ENCODE measurements at places on chromosomes 1 and 21.
A peak's percentile ranks its signal among the peaks of the same experiment; 100 is the strongest.

DNA sequence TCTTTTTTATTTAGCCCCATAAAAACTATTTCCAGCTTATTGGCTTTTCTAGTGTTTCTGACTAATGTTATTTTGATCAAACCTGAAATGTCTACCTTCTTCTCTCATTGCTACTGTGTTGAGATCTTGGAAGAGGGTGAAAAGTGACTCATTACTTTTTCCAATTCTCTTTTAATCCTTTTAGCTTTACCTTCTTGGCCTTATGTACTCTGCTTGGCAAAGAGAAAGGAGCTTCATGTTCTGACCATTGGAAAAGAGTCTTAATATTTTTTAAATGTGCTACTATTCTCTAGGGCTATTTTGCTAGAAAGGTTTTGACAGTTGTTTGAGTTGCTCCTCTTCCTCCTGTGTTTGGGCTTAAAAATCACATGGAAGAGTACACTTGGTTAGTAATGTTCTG is 97.8 kb upstream of the CHODL start:
- DNase-seq = no peak

DNA sequence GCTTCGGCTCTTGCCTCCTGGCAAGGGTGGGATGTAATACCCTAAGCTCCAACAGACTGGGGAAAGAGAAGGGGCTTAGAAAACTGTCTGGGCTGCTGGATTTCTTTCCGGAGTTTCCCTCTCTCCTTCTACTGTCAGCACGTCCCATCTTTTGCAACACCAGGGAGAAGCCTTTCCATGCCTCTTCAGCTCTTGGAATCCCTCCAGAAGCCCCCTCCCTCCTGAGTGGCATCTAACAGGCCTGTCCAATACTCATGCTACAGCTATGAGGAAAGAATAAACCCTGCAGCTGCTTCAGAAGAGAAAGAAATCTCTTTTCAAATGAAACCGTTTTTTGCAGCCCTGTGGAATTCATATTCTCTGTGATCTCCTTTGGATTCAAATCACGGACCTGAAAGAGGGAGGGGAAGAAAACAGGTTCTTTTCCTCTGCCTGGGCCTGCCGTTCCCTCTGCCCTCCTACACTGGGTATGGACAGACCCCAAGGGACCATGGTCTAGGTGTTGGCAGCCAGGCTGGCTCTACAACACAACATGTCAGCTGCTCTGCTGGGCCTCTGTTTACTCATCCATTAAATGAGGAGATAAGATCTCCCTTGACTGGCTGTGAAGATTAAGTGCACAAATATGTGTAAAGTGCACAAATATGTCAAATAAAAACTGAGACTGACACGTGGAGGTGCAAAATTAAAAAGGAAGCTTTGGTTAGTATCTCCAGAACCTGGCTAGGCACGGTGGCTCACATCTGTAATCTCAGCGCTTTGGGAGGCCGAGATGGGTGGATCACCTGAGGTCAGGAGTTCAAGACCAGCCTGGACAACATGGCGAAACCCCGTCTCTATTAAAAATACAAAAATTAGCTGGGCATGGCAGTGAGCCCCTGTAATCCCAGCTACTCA is 6.0 kb upstream of the CAPN2 start:
- peak; percentile 66 for DNase-seq

GRCh38 chr1:21576031-21576797 is 67.0 kb downstream of the ALPL start:
- no peak for DNase-seq

- no peak for DNase-seq
Observed at GRCh38 chr1:43015269-43015668, 56.6 kb upstream of the SLC2A1 start.

DNA sequence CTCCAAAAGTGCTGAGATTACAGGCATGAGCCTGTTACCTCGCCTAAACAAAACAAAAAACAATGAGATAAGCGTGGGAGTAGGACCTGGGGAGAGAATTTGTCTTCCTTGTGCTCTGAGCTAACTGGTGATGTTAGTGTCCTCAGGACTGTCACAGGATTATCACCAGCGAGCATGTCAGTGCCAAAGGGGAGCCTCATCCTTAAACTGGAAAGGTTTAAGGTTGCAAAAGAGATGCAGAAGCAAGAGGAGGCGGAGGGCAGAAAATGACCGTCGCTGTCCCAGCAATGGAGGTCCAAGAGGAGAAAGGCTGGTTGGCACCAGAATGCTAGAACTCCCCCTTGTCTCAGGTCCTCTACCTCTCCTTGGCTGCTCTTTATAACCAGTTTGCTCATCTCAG is 3.9 kb downstream of the SYPL2 start:
- DNase-seq = no peak

- no peak for DNase-seq
Observed at GRCh38 chr1:227333423-227333822, 15.1 kb upstream of the CDC42BPA start.

DNA sequence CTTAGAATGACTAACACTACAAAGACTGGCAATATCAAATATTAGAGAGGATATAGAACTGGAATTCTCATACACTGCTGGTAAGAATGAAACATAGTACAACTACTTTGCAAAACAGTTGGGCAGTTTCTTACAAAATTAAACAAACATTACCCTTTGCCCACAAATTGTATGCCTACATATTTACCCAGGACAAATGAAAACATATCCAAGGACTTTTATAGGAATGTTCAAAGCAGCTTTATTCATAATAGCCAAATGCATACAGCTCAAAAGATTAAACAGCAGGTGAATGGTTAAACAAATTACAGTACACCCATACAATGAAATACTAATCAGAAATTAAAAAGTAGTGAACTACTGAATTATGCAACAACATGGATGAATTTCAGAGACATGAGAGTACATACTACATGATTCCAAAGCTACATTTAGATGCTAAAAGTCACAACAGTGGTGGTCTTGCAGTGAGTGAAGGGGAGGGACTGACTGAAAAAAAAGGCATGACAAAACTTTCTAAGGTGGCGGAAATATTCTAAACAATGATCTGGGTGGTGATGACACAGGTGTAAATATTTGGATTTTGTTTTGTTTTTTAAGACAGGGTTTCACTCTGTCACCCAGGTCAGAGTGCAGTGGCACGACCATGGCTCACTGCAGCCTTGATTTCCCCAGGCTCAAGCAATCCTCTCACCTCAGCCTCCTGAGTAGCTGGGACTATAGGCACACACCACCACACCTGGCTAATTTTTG is 40.4 kb downstream of the LYST start:
- no peak for DNase-seq

GRCh38 chr1:115199416-115200132 is 110.3 kb upstream of the TSPAN2 start:
- no peak for DNase-seq

DNA sequence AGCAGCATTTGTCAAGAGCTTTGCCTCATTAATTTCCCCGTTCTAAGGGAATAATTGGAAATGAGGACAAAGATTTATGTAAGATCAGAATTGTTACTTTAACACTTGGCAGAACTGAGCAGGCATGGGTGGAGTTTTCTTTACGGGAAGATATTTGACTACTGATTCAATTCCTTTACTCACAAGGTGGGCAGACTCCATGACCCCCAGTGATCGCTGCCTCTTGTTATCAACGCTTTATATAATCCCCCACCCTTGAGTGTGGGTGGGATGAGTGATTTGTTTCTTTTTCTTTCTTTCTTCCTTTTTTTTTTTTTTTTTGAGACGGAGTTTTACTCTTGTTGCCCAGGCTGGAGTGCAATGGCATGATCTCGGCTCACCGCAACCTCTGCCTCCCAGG is 65.3 kb upstream of the TENT5B start:
- no peak for DNase-seq

DNA sequence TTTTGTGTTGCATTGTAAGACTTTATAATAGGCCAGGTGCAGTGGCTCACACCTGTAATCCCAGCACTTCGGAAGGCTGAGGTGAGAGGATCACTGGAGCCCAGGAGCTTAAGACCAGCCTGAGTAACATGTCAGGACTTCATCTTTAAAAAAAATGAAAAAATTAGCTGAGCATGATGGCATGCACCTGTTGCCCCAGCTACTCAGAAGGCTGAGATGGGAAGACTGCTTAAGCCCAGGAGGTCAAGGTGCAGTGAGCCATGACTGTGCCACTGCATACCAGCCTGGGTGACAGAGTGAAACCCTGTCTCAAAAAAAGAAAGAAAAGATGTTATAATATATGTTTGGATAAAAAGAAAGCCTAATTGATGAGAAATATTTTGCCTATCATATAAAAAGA is 34.9 kb downstream of the HMCN1 start:
- DNase-seq = no peak

DNA sequence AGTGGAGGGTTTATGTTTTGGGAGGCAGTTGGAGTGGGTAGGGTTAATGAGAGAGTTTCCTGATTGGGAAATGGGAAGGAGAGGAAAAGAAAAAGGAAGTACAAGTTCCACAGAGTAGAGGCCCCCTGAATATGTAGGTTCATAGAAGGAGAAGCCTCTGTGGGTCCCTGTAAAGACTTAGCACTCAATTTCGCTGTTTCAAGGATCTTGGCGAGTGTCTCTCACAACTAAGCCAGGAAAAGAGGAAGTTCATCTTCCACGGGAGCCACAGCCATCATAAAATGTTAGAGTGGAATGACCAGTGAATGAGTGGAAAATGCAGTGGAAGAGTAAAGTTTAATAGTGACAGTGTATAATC is 17.4 kb upstream of the DPYD start:
- DNase-seq = no peak

GRCh38 chr1:39745016-39745670 is 6.5 kb downstream of the PPIE start:
- DNase-seq = no peak

DNA sequence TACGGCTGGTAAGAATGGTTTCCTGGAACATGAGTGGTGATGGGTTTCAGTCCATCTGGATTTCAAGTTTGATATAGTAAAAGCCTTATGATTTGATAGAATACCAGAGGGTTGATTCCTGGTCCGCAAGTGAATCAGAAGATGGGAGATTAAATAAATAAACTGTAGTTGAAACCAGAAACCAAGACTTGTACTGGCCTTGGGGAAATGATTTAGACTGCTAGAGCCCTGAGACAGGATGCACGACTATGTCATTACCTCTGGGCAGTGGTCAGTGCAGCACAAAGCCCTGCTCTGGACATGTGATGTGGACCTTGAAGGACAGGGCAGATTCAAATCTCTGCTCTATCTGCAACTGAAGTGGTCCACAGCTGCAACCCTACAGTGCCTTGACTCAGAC is 15.6 kb upstream of the FMOD start:
- no peak for DNase-seq

DNA sequence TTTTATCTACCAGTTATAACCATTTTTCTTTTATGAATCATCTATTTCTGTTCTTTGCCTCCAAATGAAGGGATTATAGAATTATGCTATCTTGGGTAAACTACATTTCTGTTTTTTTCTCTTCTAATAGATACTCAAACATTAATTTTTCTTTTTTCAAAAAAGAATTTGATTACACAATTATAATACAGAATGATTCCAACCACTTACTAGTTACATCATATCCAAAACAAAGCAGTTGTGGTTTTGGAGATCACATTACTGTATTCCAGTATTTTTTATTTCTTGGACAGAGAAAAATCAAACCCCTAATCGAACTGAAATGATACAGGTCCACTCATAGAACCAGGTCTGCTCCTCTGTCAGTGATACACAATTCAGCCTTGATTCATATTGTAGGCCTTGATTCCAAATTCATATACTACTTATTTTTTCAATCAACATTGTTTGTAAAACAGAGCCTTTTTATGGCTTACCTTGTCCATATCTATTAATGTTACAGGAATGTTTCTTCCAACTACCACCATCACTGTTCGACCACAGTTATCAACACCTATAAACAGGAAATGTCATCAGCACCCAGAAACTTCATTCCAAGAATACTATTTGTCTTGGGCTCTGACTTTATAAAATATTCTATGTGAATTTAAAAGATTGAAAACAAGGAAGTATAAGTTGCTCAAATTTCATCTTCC is 43.2 kb downstream of the GDAP2 start:
- DNase-seq = no peak

DNA sequence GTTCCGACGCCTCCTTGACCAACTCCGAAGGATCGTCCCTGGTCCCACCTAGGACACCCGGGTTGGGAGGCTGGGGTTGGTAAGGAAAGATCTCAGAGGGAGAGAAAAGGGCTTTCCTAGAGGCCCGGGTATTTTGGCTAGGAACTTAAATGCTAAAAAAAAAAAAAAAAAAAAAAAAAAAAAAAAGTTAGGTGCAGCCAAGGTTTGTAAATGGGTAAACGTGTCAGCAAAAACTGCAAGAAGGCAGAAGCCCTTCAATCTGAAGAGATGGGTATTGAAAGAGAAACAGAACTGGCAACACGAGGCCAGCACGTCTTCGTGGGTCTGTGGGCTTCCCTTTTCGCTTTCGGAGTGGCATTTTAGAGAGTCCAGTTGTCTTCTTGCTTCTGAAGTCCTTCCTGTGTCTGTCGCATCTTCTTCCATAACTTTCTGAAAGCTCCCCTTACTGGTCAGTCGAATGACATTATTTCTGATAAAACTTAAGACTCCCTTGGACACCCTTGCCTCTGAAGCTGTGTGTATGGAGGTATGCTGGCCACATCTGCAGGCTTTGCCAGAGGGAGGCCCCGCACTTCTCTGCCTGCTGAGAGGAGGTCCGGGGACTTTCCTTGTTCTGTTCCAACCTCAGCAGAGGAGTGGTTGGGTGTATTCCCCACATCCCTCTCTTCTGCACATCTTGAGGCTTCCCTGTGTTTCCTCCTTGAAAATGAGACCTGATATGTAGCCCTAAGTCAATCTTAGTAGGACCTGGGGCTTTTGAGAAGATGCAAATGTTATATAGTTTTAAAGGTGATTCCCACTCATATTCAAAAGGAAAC is 745 bp downstream of the RCSD1 start:
- DNase-seq = no peak

DNA sequence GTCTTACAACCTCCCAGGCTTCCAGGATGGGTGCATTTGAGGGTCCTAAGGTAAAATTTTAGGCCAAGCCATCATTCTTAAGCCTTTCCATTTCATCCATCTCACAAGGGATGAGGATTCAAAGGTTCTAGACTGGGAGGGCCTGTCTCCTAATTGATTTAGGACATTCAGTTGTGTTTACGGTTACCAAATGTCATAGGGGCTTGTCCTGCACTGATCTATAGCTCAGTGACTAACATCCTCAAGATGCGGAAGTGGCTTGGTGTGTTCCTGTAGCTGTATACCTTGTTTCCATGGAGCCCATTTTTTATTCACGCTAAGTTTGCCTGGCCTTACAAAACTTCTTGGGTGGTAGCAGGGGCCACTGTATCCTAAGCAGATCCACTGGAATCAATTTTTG is 52.8 kb downstream of the DUSP10 start:
- no peak for DNase-seq
